ENCODE measurements at places on chromosomes 4 and X.

- no peak for DNase-seq
Measured at GRCh38 chr4:142293536-142293935, 552.6 kb downstream of the INPP4B start.

- peak; percentile 10 for DNase-seq
Measured at GRCh38 chr4:129344058-129344457, 248.1 kb downstream of the C4orf33 start.

GRCh38 chr4:2378898-2379297 is 39.5 kb downstream of the ZFYVE28 start:
- no peak for DNase-seq

DNA sequence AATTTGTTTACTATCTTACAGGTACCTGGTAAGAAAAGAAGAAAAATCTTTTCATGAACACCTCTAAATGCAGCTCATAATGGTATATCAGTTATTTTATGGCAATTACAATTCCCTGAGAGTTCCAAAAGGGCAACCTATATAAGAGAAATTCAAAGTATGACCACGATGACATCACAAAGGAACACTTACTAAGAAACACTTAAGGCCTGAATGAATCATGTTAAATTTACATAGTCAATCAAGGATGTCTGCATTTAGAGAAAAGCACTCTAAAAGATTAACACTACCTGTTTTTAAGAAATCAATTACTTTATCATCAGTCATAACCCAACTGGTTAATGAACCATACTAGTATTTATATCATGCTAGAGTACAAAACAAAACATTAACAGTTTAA is 63.9 kb downstream of the LCORL start:
- no peak for DNase-seq

- DNase-seq, result peak; percentile 64
Measured at GRCh38 chr4:107863850-107864371, 39.2 kb downstream of the SGMS2 start.

GRCh38 chr4:39357002-39357401 is 9.2 kb downstream of the RFC1 start:
- DNase-seq, result no peak

DNA sequence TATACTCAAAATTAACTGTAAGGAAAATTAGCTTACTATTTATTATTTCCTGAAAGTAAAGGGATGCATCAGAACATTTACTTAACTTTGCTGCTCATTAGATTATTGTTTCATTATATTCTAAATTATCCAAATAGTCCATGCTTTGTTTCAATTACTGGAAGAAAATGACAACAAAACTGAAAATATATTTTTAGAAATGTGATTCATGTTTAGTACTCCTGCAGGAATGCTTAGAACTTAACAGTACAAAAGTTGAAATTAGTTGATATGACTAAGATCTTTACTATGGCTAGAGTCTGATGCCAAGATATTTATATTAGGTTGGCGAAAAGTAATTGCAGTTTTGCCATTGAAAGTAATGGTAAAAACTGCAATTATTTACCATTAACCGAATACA is 660.5 kb upstream of the PABPC4L start:
- no peak for DNase-seq

DNA sequence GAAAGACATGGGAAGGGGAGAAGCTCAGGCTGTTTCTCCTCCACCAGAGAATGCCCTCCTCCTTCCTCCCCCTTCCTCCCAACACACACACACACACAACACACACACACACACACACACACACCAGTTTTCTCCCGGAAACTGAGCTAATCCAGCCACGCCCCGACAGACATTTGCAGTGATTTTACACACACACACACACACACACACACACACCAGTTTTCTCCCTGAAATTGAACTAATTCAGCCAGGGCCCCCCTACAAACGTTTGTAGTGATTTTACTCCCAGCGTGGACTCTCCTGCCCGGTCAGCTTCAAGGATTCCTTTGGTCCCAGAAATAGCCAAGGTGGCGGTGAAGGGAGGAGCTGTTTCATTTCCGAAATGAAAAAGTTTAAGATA is 32.9 kb upstream of the STX18 start:
- no peak for DNase-seq

DNA sequence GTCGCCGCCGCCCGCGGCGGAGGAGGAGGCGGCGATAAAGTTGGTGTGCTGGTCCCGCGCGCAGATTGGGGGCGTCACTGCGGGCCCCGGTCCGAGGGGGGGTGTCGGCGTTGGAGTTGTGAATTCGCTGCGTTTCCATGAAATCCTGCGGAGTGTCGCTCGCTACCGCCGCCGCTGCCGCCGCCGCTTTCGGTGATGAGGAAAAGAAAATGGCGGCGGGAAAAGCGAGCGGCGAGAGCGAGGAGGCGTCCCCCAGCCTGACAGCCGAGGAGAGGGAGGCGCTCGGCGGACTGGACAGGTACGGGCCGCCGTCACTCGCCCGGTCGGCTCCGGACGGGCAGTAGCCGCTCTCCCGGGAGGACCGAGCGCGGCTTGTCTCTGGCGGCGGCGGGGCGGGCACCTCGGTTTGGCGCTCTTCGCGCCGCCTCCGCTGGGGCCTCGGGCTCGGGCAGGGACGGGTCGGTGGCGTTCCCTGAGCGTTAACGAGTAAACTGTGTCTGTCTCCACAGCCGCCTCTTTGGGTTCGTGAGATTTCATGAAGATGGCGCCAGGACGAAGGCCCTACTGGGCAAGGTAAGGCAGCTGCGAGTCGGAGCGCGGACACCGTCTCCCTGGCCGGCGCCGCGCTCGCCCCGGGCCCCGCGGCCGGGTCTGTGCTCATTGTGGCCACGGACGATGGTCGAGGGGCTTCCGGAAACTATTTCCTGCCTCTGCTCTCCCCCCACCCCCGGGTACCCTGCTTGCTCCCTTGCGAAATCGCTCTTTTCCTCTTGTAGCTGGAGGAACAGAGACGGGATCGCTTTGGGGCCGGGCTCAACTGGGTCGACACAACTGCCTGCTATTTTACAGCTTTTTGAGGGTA is 658 bp downstream of the KDM6A start:
- DNase-seq, result no peak

DNA sequence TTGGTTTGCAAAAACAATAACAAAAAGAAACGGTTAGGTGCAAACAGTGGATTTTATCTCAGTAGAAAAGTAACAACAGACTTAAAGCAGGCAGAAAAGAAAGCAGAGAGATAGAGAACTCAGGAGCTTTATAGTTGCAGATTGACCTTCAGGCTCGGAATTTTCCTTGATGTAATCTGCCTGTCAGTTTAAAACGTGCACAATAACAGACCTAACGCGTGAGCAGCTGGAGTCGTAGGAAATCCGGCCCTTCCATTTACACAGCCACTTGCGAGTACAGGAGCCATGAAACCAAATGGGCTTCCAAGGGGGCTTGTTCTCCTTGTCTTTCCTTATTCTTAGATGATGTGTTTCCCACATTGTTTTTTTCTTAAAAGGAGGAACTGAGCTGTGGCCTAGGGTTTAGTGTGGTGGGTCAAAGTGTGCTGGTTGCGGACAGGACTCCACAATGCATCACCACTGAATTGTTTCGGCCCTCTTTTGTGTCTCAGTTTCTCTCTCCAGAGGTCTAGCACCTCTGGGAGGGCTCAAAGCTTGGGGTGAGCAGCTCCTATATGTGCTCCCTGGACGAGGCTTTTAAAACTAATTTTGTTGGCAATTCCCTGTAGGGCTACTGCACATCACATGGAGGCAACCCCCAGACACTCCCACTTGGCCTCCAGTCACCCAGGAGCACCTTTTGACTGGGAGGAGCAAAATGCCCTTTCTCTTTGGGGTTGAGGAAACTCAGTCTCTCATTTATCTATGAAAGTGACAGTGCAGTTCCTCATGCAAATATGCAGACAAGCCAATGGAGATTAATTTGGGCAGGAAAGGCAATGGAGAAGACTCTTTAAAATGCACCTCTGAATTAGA is 13.9 kb upstream of the MPP1 start:
- DNase-seq, result no peak

DNA sequence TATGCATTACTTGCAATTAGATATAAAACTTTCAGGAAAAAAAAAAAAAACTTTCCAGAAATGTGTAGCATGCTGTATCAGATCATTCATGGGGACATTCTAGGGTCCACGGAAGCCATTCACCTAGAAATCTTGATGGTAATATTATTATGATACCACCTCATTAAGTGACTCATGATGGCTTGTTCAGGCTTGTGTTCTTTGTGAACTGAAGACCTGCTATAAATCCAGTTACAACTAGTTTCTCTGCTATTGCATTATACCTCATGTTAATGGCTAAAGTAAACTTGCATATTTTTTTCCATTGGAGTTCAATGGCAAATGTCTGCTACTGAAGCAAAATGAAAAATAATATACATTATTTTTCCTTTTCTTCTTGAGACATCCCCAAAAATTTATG is 35.3 kb upstream of the PTPN13 start:
- no peak for DNase-seq

GRCh38 chr4:89048906-89049601 is 7.9 kb downstream of the FAM13A start:
- DNase-seq, result no peak

DNA sequence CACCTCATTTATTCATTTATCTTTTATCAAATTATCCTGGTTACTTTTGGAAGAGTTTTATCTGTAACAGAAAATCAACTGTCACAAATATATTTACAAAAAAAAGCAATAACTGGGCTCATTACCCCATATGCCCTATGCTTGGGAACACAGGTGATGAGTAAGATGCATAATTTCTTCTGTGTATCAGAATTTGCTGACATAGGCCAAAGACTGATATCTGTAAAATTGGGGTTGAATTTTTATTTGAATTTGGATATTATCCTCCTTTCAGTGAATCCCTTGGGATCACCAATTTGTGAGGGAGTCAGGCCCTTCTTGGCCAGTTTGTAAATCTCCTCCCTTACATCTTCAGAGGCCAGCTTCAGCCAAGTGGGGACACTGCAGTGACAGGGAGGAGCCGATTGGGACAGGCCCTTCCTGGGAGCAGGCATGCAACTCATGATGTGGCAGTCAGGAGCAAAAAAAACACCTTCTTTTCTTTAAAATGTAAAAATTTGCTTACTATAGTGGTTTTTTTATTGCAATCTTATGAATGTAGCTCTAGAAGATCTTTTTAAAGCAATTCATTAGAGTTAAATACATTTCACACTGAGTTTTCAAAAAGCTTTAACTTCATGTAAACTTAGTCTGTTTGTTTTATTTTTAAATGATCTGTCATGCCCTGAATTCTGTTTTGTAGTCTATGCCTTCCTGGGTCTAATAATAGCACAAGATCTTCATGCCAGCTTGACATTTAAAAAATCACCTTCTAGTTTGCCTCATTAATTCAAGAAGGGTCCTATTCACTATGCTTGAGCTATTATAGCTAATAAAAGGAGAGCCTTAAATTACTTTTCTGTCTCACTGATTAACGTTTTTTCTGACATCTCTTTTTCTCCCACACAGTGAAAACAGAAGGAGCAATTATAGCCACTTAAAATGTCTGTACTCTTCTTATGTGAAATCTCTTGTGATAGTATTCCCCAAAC is 136.6 kb upstream of the SPRY1 start:
- DNase-seq, result no peak
